Uterus (tissue), 4 donors: ENCODE measurements at places on chromosomes 12 and 14. TPM values are rescaled to one million over a fixed set of nuclear protein-coding genes. Genes with fewer than 3 reads are reported as not detected.

GRCh38 chr14:72075649-72076334, 143.6 kb downstream of the RGS6 start:
- DNase-seq = no peak

DNA sequence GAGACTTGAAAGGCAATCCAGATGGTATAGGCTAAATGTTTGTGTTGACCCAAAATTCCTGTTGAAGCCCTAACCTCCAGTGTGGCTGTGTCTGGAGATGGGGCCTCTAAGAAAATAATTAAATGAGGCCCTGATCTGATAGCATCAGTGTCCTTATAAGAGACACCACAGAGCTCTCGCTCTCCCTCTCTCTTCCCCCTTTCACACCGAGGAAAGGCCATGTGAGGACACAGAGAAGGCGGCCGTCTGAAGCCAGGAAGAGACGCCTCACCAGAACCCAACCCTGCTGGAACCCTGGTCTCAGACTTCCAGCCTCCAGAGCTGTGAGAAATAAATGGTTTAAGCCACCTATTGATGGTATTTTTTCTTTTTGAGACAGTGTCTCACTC, 87.5 kb downstream of the SCARB1 start:
- DNase-seq = no peak

GRCh38 chr12:131720921-131721320, 10.0 kb downstream of the SFSWAP start:
- no peak for DNase-seq

GRCh38 chr14:77926942-77927341, 127.0 kb downstream of the ADCK1 start:
- DNase-seq = no peak

DNA sequence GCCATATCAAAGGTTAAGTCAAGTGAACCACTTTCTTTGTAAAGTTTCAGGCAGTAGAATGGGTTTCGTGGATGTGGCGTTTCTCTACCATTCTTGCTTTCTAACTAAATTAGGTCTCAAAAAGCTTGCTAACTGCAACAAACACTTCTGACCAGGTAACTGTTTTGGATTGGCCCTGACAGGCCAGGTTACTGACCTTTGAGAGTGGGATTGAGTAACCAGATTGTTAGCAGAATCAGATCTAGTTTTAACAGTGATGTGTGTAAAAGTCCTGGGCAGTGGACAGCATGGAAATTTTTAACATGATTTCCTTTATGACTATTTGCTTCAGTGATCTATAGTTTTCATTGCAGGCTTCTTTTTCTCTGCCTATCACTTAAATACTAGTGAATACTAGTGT, 57.9 kb downstream of the TMTC3 start:
- DNase-seq = no peak

The FAM186B gene
- 0.77 TPM for total RNA-seq

The HAL gene
- total RNA-seq = not detected
